ENCODE measurements at places on chromosomes 5 and 9.

- no peak for DNase-seq
These were observed 88.2 kb downstream of the PTPN3 start for GRCh38 chr9:109409773-109410397.

DNA sequence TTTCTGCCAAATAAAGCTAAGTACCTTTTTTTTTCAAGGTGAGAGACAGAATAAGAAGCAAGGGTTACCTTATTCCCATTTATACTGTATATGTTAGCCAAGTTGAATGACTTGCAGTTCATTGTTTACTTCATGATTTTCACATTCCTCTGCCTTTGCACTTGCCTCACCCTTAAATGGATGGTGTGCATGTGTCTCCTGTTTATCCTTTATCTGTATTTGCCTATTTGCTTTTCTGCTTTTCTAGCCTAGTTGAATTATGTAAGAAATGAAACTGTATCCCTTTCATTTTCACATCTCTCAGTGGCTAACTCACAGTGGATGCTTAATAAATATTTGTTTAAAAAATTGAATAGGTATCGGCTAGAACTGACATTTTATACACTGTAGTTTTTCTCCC lies 200.8 kb upstream of the ST8SIA4 start:
- DNase-seq: no peak

- no peak for DNase-seq
These were observed 4.8 kb downstream of the PSMB7 start for GRCh38 chr9:124410321-124410913.

GRCh38 chr5:35160486-35161116 lies 69.7 kb downstream of the PRLR start:
- no peak for DNase-seq

GRCh38 chr5:146331423-146331822 lies 7.2 kb upstream of the POU4F3 start:
- no peak for DNase-seq

DNA sequence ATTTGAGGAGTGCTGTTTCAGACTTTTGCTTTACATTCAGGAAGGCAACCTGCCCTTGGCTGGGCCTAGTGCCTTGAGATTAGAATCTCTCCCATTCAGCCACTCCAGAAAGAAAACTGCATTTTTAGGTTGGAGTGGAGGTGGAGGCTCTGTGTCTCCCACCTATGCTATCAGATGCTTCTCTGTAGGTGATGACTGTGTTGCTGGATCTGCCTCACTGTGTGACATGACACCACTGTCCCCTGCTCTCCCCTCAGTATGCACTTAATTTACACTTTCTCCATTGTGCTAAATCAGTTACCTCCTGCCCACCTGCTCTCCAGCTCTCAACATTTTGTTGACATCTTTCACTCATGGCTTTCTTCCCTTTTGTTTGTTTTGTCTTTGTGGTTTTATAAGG lies 265.8 kb downstream of the TENT4A start:
- DNase-seq: no peak

DNA sequence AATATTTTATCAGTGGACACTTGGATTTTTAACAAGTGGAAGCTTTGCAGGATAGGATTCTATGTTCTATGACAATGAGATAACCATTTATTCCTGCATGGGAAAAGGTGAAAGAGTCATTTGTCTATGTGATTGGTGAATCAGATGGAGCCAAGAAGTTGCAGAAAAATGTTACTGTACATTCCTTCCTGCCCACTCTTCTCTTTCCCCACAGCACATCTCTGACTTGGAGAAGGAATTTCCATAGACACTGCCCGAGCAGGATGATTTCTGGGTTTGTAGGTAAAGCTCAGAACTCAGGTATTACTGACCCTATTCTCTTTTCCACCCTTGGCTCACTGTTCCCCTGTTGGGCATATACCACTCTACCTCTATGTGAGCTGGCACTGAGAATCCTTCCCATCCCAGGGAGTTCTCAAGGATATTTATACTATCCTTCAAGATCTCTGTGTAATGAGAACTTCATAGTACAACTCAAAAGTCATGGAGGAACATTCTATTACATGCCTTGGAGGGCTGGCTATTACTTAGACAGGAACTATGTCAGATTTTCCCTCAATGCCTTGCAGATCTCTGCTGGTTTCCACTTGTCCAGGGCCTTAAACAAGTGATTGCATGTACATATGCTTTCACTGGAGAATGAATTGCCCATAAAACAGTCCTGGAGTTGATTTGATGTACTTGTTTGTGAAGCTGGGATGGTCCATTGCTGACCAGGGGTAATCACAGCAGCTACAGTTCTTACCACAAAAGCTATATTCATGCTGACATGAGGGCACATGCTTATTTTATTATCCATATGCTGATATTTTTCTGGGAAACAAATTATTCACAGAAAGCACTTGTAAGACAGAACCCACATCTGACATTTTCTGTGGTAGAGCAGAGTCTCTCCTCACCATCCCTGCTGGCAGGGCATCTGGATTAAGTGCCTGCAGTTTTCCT lies 24.1 kb downstream of the SLC1A3 start:
- DNase-seq: no peak

GRCh38 chr5:36505021-36505420 lies 101.4 kb upstream of the SLC1A3 start:
- DNase-seq: no peak

DNA sequence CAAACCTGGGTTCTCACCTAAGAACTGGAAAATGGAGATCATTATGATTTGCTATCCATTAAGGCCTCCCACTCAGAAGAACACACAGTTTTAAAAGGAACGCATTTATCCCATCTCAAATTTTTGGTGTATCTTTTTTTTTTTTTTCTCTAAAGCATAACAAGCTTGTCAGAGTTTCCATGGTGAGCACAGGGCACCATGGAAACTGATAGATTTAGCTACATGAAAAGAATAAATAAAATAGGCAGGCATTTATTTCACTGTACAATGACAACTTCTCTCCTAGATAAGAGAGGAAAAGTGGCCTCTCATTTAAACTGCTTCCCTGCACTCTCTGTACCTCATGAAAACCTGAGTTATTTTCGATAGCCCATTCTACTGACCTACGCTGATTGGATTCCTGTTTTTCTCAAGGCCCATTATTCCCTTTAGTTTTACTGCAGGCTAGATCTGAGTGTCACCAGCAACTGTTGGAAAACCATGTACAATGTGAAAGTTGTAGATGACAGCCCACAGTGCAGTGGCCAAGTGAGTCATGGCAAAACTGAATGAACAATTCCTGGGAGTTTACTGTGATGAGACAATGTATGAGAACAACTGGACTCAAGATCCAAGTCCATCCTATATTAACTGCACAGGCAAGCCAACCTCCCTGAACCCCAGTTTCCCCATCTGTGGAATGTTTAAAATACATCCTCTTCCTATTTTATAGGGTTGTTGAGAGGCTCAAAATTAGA lies 4.3 kb upstream of the GDA start:
- no peak for DNase-seq

DNA sequence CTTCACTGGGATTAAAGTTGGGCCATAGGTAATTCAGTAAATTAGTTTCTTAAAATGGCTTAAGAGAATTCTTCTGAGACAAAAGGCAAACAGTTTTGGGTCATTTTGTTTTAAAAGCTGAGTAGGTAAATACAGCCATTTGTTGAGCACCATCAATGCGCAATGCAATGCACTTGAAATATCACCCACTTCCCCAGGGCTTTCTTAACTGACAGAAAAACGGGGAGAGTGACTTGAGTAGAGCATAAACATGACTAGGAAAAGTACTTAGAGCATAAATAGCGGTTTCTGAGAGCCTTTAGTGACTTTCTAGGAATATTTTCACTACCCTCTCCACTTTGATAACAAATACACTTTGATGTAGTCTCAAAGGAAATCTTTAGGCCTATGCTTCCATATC lies 27.2 kb downstream of the MLANA start:
- no peak for DNase-seq
